Right cardiac atrium (tissue), 5 donors: ENCODE measurements at places on chromosomes 5 and 9.

DNA sequence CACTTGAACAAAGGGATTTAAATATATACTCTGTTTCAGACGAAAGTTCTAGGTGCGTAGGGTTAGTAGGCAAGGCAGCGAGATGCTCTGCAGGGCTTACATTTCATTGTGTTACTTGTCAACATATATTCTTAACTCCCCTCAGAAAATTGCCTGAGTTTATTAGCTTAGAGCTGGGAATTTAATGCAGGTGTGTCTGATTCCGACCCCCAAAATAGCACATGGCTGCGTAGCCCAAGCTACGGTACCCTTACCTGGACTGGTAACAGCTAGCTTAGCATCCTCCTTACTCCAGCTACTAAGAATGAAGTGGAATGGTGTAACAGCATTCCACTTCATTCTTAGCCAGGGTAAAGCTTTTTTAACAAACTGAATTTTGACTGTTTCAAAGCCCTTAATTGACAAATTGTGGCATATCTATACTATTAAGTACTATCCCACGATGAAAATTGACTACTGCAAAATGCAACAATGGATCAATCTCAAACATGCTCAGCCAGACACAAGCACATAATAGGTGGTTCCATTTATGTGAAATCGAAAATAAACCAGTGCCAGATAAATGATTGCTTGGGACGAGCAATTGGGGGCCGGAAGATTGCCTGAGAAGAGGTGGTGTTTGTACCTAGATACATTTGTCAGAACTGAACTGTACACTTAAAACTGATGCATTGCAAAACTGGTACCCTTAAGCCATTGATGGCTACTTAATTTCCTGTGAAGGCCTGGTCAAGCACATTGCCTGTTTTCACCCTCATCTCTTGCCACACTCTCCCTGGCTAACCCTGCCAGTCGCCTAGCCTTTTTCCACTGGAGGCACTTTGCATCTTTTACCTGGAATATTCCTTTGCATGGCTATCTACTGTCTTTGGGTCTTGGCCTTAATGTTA lies 3.0 kb upstream of the FGF18 start:
- no peak for DNase-seq

DNA sequence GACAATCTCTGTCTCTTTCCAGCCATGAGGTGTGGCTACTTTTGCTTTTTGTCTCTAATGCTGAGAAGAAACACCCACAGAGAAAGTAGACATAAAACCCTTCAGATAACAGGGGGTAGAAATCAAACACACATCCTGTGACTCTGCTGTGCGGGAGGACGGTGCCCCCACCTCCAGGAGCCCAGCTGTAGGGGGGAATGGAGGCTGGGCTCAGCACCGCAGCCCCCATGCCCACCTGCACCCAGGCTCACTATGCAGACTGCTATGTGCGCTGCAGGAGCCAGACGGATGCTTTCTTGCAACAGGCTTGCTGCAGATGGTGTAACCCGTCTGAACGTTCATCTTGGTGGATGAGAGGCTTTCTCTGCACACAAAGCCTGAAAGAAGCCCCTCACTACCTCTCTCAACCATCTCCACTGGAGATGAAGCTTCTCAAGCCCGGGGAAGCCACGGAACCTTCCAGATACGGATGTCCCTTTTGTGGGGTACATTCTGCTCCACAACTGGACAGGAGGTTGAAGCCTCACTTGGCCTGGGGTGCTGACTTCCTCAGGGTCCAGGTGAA lies 207.2 kb downstream of the GADD45G start:
- no peak for DNase-seq

DNA sequence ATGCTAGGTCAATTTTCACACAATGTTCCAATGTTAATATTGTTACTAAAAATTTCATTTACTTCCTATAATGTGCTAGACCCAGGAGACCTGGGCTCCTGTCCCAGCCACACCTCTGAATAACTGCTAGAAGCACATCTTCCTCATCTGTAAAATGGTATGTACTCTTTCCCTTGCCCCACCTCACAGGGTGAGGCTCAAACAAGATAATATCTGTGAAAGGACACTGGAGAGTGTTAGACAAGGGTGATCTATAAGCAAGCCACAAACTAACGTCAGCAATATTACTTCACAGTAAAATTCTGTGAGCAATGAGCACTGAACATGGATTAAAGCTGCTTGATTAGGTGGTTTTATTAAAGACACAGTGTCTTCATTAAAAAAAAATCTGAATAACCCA lies 186.4 kb downstream of the EPB41L4A start:
- DNase-seq = no peak

- DNase-seq = no peak
These were observed 188.2 kb downstream of the SLCO4C1 start for GRCh38 chr5:102107865-102108264.

- no peak for DNase-seq
These were observed 393.7 kb upstream of the PDE4D start for GRCh38 chr5:60287174-60287771.

- DNase-seq = no peak
These were observed 110.3 kb downstream of the ASTN2 start for GRCh38 chr9:117304549-117304948.

GRCh38 chr5:471750-472058 lies 28.7 kb downstream of the EXOC3 start:
- no peak for DNase-seq

DNA sequence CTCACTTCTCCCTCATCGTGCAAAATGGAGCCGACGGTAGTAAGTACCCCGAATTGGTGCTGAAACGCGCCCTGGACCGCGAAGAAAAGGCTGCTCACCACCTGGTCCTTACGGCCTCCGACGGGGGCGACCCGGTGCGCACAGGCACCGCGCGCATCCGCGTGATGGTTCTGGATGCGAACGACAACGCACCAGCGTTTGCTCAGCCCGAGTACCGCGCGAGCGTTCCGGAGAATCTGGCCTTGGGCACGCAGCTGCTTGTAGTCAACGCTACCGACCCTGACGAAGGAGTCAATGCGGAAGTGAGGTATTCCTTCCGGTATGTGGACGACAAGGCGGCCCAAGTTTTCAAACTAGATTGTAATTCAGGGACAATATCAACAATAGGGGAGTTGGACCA lies 979 bp downstream of the PCDHGA12 start:
- no peak for DNase-seq

DNA sequence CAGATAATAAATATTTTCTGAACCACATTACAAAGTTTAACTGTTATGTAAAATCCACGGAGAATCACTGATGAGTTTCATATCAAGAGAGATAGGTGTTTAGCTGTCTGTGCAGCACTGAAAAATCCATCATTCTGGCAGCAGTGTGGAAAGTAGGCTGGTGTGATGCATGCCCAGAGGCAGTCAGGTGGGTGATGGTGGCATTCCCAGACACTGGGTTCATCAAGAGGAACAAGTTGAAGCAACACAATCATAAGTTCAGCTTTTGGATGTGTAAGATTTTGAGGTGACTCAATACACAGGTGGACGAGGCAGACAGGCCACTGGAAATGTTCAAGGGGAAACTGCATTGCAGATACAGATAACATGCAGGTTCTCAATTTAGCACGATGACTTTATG lies 11.9 kb downstream of the DNAH5 start:
- DNase-seq = no peak

DNA sequence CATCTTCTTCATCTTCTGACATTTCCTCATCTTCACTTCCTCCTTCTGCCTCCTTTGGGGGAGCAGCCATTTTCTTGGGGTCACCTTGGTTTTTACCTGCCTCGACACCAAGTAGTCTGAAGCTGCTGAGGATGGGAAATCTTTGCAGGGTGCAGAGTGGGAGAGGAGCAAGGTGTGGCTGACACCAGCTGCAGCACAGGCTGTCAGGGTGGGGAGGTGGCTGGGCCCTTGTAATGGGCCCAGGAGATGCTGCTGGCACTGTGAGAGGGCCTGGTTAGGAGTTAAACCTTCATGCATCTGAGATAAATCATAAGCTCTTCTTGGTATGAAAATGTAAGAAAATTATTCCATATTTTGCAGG lies 7.7 kb downstream of the RABL6 start:
- no peak for DNase-seq

- DNase-seq = no peak
These were observed 312.5 kb downstream of the PSAT1 start for GRCh38 chr9:78609450-78609849.

GRCh38 chr5:52709167-52709925 lies 78.4 kb upstream of the ITGA1 start:
- DNase-seq = no peak

GRCh38 chr9:32524892-32525708 lies 896 bp downstream of the RIGI start:
- DNase-seq = peak; percentile 30

DNA sequence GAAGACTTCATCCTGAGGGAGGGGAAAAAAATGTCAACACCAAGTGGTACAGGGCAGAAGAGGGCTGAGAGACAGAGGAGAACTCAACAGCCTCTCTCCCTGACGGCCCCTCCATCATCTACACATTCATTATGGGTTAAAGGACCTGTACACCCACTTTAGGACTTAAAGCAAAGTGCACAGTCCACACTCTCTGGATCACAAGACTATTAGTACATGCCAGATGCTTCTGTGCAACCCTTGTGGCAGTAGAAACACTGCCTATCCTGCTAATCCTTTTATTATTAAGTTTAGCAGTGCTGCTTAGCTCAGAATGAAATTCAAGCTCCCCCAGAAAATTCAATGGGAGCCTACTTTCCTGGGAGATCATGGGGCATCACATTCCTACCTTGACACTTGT lies 1.9 kb downstream of the FRMD3 start:
- no peak for DNase-seq

GRCh38 chr5:82259172-82259800 lies 18.9 kb downstream of the RPS23 start:
- DNase-seq = no peak

GRCh38 chr5:74384851-74385250 lies 255.7 kb downstream of the ENC1 start:
- DNase-seq = no peak

- DNase-seq = peak; percentile 77
These were observed 60.9 kb downstream of the CXXC5 start for GRCh38 chr5:139708877-139709581.

DNA sequence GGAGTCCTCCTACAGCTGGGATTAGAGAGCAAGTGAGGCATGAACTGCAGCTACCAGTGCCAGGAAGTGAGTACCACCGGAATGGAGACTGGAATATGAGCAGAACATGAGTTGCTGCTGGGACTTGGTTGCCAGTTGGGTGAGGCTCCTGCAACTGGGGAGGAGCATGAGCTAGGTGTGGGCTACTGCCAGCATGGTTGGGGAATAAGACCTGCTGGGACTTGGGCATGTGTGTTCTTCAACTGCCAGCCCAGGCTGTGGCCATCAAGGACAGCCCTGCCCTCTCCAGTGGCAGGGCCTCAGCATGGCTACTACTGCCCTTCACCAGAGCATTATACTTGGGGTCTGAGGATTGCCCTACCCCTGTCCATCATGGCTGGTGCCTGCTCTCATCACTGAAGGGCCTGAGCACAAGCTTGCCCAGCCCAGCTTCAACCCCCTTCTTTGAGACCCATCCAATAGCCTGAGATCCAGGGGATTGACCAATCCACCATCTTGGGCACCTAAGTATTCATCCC lies 665.0 kb downstream of the ELAVL2 start:
- DNase-seq = peak; percentile 9

DNA sequence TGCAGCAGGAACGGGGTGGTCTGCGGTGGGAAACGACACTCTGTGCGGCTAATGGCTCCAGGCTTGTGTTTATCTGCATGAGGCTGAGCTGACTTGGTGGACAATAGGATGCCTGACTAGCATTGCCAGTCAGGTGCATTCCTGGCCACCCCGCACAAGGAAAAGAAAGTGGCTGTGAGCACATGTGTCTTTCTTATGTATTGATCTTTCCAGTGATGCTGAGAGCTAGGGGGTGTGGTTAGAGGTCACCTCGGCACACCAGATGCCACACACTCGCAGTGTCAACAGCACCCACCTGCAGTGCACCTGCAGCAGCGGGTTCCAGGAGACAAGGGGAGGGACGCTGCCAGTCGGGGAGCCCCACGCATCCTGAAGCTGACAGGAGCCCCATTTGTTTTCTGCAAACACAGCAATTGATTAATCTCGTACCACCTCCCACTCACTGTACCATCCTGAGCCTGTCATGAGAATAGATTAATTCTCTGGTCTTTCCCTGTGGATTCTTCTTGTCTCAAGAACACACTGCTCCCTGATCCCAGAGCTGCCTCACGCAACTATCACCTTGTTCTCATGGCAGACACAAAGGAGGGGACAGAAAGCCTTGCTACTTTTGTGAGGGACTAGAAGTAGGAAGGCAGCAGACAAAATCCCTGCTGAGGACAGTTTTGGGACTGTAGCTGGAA lies 251.7 kb upstream of the WWC1 start:
- DNase-seq = no peak

DNA sequence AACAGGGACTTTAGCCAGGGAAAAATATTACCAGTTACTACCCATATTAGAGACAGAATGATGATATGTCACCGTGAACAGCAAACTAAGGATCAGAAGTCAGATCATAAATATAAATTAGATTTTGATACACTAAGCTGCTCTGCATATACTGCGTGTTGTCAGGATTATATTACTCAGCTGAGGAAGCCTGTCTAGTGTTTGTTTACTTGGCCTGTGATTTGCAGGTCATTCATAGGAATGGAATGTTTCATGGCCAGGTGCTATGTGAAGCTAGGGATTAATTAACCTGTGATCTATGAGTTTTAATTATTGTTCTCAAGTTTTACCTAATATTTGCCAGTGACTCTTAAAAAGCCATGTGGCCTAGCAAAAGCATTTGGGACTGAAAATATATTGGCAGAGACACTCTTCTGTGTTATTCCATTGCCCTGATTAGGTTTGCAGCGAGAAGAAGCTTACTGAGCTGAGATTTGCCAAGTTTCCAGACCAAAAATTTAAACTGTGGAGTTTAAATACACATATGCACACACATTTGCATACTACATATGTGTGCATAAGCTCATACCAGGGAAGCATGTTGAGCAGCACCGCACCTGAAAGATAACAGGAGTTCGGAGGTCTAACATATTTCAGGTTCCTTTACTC lies 496.3 kb upstream of the GRIA1 start:
- DNase-seq = no peak

DNA sequence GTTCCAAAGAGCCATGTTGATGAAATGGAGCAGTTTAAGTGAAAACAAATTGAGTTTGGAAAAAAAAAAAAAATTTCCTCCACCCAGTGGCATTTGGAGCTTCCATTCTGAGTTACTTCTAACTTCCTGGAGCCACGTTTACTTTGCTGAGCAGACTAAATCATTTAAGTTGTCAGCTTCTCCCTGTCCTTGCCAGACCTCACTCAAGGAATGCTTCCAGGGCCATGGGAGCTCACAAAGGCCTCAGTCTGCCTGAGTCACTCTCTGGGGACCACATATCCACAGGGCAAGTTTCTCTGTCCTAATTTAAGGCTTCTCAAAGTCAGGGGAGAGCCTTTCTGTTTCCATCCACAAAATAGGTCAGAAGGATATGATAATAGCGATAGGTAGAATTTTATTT lies 210.3 kb upstream of the TNC start:
- DNase-seq = peak; percentile 67

GRCh38 chr9:138003485-138004190 lies 126.1 kb downstream of the CACNA1B start:
- no peak for DNase-seq

DNA sequence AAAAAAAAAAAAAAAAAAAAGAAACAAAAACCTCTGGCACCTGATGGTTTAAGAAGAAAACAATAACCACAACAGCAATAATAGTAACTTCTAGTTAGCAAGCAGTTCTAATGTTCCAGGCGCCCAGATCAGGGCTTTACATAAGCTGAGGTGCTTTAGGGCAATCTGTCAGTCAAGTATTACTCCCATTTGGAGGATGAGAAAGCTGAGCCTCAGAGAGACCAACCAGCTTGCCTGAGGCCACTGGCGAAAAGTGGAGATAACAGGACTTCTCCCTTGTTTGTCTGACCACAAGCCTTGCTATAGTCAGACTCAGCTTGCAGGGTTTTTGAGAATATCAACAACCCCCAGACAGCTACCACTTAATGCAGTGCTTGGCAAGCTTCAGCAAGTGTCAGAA lies 83.5 kb upstream of the BOD1 start:
- DNase-seq = no peak
